ENCODE measurements at places on chromosomes 4 and X.

DNA sequence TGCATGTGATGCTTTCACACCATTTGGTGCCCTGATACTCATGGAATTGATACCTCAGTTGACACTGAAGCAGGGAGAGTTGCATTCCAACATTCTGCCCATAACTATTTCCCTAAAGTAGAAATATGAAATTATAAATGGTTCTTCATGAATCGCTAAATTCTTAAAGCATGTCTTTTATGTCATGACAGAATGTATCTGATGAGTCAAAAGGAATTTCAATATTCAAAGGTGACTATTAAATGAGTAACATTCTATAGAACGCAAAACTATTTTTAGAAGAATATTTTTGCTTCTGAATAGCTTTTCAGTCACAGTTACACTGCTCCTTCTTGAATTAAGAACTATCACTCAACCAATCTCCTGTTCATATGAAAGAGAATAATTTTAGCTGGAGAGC lies 152.8 kb downstream of the ADGRA3 start:
- no peak for DNase-seq

GRCh38 chr4:155496294-155496626 lies 119.5 kb upstream of the MAP9 start:
- no peak for DNase-seq

DNA sequence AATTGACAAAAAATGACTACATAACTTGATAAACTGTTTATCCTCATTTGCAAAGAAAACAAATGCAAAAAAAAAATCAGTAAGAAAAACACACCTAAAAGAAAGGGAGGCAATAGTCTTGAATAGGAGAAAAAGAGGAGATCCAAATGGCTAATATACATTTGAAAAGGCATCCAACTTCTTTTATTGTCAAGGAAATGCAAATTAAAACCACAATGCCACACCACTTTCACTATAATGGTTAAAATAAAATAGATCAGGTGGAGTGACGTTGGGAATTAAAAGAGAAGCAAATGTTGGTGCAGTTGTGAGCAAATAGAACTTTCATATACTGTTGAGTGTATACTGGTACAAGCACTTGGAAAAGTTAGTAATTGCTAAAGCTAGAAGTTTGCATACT lies 3.6 kb downstream of the DCAF4L1 start:
- DNase-seq = no peak

- no peak for DNase-seq
These were observed 80.2 kb upstream of the ACSL4 start for GRCh38 chrX:109813236-109813635.

- DNase-seq = no peak
These were observed 482.1 kb upstream of the CPEB2 start for GRCh38 chr4:14520171-14520570.

DNA sequence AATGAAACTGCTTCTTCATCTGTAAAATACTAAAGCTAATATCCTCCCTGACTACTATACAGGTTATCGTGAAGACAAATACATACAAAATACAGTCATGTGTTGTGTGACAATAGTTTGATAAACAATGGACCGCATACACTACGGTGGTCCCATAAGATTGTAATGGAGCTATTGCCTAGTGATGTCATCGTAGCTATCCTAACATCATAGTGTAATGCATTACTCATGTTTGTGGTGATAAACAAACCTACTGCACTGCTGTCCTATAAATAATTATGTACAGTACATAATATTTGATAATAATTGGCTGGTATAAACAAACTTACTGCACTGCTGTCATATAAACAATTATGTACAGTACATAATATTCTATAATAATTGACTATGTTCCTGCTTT lies 5.6 kb upstream of the NEIL3 start:
- no peak for DNase-seq

GRCh38 chrX:79133904-79134303 lies 10.6 kb upstream of the GPR174 start:
- no peak for DNase-seq

DNA sequence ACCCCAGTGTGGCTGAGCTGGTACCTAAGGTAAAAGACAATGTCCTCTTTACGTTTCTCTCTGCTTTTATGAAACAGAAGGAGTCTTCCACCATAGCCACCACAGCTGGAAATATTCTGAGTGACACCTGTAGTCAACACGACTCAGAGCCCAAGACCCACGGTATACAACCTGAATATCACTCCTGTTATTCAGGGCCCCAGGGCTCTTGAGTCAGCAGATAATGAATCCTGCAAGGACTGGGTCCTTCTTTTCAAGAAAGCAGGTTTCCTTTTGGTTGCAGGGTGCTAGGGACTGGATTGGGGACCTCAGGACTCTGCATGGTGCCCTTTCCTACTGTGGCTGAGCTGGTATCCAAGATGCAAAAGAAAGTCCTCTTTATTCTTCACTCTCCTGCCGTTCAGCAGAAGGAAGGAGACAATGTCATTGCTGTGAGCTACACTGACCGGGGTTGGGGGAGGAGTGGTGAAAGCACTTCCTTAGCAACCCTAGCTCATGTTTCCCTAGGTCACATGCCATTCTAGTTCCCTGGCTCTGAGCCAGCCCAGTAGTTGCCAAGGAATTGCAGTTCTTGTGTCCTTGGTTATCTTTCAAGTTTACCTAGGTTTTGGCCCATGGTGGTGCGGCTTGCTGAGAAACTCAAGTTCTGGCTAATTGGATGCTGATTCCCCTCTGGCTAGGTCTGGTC lies 23.7 kb upstream of the UNC5C start:
- no peak for DNase-seq

GRCh38 chr4:122086338-122087065 lies 65.6 kb upstream of the BLTP1 start:
- DNase-seq = no peak

DNA sequence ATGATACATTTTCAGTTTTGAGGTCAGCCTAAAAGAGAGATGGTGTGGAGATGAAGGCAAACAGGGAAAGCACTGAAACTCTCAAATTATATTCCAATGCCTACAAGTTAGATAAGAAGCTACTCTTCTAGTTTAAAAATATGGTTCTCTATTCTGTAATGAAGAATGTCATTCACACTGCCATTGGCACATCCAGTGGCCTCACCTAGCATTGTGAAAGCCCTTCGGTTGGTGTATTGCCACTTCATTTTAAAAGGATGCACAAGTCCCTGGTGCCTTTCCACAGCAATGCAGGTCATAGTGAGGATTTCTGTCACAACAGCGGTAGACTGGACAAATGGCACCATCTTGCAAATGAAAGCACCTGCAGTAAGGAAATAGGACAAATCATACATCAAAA lies 40.6 kb downstream of the QRFPR start:
- no peak for DNase-seq

GRCh38 chrX:18951032-18951431 lies 32.9 kb downstream of the PHKA2 start:
- DNase-seq = no peak

- DNase-seq = no peak
These were observed 175.8 kb downstream of the PPP1R2C start for GRCh38 chrX:42602136-42602535.

- no peak for DNase-seq
These were observed 83.3 kb downstream of the SLC7A11 start for GRCh38 chr4:138158746-138159297.

DNA sequence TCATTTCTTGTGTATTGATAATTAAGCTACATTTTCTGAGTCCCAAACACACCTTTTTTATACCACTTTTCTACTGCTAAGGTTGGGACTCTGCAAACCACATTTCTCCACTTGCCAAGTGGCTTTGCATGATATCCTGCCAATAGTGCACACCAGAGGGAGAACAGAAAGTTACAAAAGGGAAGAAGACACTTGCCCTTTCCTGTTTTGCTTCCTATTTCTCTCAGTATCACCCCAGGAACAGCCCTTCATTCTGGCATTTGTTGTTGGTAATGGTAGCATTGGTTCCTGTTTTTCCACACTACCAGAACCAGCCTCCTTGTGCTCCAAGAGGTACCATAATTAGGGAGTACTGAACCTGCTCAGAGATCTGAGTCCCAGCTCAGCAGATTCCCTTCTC lies 87.1 kb downstream of the HDX start:
- no peak for DNase-seq

GRCh38 chr4:65580551-65580950 lies 89.7 kb downstream of the EPHA5 start:
- no peak for DNase-seq

DNA sequence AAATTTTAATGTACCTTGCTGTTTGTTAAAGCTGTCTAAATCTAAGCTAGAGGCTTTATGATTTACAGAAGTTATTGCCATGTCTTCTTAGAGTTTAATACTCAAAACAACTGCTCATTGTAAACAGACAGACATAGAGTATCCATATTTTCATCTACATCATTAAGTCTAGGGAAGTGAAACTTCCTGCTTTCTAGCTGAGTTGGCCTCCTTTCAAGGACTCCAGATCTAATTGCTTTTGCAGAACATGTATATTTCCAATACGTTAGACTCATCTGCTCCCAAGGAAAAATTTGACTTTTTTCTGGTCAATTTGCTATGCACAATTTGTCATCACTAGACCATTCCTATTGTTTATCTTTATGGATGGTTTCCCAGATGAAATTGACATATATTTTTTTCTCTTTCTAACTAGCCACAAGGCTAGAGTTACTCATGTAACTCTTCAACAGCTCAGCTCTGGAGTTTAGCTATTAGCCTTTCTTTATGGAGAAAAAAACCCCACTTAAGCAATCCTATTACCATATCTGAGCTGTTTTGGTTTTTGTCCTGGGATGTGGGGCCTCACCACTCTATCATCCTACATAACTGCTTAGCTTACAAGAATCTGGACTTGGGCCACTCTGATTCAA lies 122.9 kb downstream of the PPA2 start:
- no peak for DNase-seq

- DNase-seq = no peak
These were observed 111.0 kb downstream of the MID1 start for GRCh38 chrX:10509397-10509796.

GRCh38 chrX:11269006-11269405 lies 24.2 kb upstream of the AMELX start:
- DNase-seq = no peak

GRCh38 chr4:16824278-16824806 lies 74.1 kb downstream of the LDB2 start:
- no peak for DNase-seq

DNA sequence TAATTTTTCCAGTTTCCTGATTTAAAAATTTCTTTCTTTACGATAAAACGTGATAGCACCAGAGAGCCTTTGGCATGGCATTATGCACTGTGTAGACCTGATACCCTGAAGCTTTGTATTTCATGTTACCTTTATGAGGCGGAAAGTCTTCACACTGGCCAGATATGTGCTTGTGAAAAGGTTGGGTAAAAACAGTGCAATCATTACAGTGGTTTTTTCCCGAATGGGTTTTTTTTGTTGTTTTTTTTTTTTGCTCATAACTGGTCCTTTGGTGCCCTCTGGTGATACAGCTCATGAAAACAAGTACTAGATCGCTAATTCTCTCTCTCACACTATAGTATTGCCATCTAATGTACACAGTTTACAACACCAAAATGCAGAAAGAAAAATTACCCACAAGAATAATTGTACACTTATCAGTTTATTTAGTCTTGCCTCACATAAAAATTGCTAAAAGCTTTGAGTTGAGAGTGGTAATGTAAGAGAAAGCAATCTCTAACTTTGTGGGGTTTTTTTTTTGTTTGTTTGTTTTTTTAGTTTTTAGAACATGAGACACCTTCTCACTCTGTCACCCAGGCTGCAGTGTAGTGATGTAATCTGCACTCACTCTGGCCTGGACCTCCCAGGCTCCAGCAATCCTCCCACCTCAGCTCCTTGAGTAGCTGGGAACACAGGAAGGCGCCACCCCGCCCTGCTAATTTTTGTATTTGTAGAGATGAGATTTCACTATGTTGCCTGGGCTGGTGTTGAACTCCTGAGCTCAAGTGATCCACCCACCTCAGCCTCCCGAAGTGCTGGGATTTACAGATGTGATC lies 21.3 kb downstream of the SPCS3 start:
- no peak for DNase-seq

DNA sequence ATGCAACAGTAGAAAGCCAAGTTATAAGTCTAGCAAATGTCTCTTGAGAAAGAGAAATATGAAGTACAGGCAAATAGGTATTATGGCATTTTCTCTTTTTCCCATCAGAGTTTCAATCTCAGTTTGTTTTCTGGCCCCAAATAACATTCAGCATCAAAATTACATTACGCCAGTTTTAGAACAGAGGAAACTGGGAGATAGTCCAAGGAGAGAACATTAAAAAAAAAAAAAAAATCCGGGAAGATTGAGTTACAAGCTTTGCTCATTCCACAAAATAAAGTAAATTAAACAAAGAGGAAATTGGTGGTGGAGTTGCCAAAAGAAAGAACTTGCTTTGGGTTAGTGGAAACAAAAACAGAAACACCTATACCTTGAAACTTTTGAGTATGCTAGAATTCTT lies 50.4 kb upstream of the IL13RA2 start:
- no peak for DNase-seq

DNA sequence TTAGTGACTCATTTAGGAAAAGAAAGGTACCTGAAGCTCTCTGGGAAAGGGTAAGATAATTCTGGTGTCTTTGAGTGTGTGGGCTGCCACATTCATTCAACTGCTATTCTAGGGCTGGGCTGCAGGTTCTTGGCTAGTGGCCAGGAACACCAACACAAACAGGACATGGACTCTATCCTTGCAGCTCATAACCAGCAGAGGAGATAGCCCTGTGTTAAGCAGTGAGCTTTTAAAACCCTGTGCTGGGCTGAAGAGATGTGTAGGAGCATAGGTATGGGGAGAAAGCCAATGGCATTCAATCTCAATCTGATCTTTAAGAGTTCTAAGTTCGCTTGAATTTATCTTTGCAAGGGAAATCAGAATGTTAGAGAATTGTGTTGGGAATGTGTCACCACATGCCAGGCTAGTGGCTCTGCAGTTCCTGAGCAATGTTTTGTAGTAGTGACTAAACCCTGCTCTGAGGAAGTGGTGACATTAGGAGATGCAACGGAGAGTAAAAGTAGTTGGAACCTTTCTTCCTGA lies 39.2 kb downstream of the SGMS2 start:
- no peak for DNase-seq

DNA sequence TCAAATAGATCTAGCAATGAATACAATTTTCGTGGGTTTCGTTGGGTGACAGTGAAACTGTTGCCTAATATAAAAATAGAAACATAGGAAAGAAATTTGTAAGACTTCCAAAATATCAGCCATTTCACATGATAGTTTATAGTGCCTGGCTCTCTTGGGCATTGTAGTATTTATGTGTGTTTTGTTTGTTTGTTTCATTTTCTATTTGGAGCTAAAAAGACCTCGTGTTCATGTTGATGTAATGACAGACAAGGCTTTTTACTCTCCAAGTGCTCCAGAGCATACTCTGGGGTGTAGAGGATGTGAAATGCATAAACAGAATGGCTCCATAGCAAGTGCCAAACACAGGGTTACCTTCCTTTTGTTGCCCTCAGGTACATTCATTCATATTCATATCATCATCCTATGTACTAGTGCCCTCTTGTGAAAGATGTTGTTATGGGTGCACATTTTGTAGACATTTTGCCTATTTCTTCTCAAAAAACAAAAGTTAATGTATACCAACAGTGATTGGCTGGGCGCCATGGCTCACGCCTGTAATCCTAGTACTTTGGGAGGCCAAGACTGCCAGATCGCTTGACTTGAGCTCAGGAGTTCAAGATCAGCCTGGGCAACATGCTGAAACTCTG lies 100.7 kb upstream of the AMOT start:
- peak; percentile 2 for DNase-seq
